ENCODE measurements at places on chromosomes 4 and X.

GRCh38 chr4:181647396-181648147, 595.6 kb upstream of the TENM3 start:
- no peak for DNase-seq

DNA sequence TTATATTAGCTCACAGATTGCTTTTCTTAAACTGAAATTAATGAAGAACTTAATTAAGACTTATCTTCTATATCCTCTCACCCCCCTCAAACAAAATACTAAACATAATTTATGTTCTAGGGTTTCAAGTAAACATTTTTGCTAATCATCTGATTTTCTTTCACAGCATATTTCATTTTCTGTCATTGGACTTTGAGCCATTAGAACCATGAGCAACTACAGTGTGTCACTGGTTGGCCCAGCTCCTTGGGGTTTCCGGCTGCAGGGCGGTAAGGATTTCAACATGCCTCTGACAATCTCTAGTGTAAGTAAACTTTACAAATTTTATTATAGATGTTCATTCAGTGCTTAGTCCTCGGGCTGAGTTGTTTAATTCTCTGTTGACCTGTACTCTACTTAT, 3.3 kb downstream of the PDLIM5 start:
- DNase-seq = no peak

DNA sequence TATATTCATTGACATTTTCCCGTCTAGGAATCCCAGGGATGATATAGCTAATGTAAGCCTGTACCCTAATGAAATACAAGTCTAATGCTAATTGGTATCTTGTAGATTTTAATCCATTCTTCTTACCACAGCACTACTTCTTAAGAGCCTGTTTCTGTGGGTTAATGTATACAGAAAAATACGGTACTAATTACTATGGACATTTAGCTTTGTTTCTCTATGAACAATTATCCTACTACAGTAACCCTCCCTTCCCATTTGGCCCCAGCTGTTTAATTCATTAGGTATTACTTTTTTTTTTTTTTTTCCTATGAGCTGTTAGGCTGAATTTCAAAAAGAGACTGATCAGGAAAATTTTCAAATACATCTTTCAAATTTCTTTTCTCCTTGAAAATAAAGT, 245.1 kb upstream of the SLC7A11 start:
- no peak for DNase-seq

DNA sequence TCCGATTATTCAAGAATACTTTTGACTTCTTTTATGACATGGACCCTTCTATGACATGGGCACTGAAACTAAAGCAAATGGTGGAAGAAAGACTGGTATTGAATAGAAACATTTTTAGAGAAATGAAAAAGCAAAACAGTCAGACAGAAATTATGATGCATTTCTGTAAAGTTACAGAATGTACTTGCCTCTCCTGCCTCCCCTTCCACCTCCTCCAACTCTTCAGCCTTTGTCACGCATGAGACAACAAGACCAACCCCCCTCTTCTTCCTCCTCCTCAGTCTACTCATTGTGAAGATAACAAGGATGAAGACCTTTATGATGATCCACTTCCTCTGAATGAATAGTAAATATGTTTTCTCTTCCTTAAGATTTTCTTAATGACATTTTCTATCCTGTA, 46.3 kb upstream of the HUWE1 start:
- DNase-seq = no peak

GRCh38 chr4:23818097-23818885, 71.6 kb downstream of the PPARGC1A start:
- DNase-seq = no peak

- no peak for DNase-seq
Observed at GRCh38 chrX:23898412-23898959, 9.3 kb downstream of the APOO start.
